PC-3 (cell line): ENCODE measurements at places on chromosomes 6 and 20. TPM values are rescaled to one million over a fixed set of nuclear protein-coding genes. Genes with fewer than 3 reads are reported as not detected.

FUT9 gene
- 0.04 TPM in 1 of 2 replicates, not detected in the other for total RNA-seq

FRMD1 gene
- total RNA-seq, result not detected in 2 replicates

NEU1 gene
- total RNA-seq, result 31.7 and 33.1 TPM in 2 replicates

TUBB1 gene
- not detected in 2 replicates for total RNA-seq

C20orf144 gene
- 0.17 TPM in 1 of 2 replicates, not detected in the other for total RNA-seq
